Choroid plexus epithelial cell (primary cell): ENCODE measurements at places on chromosomes 3 and 15.

GRCh38 chr3:15636028-15636709, 34.6 kb downstream of the BTD start:
- peak; percentile 94 for DNase-seq

- peak; percentile 75 for DNase-seq
Observed at GRCh38 chr3:106263011-106263410, 394.2 kb upstream of the CBLB start.

DNA sequence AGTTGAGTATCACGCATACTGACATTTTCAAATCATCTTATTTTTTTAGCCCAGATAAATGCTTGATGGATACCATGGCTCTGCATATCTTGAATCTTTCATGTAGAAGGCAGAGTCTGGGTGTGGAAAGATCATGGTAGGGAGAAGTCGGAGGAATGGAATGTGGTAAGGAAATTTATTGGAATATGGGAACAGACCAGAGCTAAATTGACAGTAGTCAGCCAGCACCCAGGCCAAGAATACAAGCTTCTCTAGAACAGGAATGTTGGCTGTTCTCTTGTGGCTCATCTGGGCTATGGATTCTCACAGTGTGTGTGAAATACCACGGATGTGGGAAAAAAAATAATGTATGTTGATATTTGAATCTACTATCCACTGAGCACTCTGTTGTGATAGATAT, 305.7 kb upstream of the COL8A1 start:
- peak; percentile 32 for DNase-seq

GRCh38 chr3:196670339-196670738, 30.8 kb downstream of the NRROS start:
- DNase-seq = no peak

DNA sequence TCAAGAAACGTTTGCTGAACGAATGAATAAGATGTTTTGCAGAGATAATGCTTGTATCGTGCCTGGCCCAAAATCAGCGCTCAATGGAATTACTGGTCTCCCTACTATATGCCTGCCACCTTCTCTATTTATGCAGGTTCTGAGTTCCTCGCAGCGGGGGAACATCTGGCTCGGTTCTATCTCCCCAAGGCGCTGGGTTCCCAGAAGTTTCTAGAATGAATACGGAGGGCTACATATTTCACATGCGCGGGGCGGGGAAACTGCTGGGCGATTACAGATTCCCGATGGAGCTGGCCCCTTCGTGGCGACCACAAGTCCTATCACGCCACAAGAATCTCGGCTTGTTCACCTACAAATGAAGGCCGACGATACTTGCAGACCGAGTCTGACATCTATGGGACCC, 411 bp upstream of the EIF2B5 start:
- peak; percentile 35 for DNase-seq

DNA sequence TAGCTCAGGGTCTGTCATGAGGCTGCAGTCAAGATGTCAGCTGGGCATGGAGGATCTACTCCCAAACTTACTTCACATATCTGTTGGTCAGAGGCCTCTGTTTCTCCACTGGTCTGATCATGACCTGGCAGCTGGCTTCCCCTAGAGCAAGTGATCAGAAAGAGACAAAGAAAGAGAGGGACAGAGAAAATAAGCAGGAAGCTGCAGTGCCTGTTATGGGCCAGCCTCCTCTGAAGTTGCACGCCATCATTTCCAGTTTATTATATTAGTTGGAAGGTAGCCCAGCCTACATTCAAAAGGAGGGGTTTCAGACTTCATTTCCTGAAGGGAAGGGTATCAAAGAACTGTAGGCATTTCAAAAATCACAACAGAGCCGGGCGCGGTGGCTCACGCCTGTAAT, 5.0 kb upstream of the RPP25 start:
- no peak for DNase-seq

- DNase-seq = peak; percentile 80
Observed at GRCh38 chr3:15610082-15610759, 8.7 kb downstream of the BTD start.

GRCh38 chr15:91678003-91678402, 175.5 kb upstream of the SLCO3A1 start:
- DNase-seq = no peak

DNA sequence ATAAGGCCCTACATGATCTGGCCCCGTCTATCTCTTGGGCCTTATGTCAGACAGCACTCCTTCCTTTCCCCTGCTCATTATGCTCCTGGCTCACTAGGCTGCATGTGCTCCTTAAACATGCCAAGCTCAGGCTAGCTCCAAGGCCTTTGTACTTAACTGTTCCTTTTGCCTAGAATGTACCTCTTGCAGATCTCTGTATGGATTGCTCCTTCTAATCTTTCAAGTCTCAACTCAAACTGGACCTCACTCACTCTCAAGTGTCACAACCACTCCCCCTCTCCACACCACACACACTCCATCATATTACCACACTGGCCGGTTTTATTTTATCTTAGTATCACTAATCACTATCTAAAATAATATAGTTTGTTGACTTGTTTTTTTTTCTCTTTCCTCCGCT, 36.4 kb downstream of the ZMAT3 start:
- DNase-seq = no peak

- DNase-seq = no peak
Observed at GRCh38 chr3:24522146-24522579, 27.5 kb upstream of the THRB start.

DNA sequence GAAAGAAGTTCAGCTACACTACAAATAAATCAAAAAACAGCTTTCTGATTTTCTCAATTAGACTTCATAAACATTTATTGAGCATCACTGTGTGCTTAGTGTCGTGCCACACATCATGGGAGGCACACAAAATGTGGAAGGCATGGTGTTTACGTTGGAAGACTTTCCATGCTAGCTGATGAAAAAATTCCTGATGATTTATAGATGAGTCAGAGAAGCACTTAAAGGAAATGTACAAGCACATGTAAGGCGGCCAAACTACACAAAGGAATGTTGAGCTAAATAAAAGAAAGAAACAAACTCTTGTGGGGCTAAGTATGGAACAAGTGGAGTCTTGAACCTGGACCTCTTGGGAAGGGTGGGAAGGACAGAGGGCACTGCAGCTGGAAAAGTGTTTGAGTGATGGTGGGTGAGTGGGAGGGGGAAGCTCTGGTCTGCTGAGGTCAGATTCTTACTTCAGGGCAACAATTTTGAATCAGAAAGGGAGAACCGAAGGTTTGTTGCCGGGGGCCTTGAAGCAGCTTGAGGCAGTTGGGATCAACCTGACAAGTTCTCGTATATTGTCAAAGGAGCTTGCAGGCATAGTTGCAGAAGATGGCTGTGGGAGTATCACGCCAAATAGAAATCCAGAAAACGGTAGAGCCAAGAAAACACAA, 66.9 kb downstream of the FOXB1 start:
- DNase-seq = peak; percentile 76

GRCh38 chr15:100525436-100525835, 3.3 kb downstream of the CERS3 start:
- no peak for DNase-seq

GRCh38 chr3:4320096-4320911, 17.1 kb downstream of the SETMAR start:
- DNase-seq = no peak

DNA sequence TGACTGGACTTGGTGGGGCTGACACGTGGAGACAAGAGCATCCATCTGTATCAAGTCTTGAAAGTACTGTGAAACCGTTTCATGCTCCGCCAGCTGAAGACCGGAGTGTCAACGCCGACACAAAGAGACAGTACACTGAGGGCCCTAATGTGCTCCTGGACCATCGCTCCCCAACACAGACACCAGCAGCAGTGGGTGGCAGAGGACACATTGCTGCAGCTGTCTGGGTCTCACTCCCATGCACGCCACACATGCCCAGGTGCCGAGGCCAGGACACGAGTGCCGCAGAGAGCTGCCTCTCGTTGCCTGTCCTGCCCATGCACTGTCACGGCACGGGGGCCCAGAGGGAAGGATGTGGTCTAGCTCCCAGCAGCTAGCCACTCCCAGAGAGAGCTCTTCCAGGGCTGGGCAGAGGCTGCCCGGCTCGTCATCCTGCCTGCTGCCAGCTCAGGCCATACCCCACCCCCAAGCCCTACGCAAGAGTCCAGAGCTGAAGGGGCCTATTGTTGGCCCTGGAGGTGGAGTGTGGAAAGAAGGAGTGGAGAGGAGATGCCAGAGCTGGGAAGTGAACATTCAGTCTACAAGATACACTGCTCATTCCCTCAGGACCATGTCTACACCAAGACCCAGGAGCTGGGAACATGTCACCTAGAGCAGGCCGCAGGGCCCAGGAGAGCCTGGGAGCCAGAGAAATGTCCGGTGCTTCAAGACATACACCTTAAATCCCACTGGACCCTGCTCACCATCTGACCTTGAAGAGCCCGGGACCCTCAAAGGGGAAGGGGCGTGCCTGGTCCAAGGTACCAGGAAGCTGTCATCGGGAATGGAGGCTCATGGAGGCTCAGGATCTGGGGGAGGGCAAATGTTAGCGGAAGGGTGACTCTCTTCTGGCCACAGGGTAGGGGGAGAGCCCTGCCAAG, 7.7 kb downstream of the TNK2 start:
- DNase-seq = no peak

DNA sequence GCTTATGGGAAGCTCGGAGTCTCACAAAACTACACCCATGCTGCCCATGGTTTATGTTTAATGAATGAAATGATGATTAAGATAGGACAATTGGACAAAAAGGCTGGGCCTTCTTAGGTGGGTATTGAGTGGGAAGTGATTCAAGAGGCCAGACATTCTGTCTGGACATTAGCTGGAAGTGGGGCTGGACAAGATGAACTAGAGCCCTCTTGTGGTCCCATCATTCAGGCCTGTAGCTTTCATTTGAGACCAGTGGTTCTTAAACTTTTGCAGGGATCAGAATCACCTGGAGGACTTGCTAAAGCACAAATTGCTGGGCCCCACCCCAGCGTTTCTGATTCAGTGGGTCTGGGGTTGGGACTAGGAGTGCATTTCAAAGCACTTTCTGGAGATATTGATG, 290.4 kb upstream of the CTDSPL start:
- peak; percentile 8 for DNase-seq

DNA sequence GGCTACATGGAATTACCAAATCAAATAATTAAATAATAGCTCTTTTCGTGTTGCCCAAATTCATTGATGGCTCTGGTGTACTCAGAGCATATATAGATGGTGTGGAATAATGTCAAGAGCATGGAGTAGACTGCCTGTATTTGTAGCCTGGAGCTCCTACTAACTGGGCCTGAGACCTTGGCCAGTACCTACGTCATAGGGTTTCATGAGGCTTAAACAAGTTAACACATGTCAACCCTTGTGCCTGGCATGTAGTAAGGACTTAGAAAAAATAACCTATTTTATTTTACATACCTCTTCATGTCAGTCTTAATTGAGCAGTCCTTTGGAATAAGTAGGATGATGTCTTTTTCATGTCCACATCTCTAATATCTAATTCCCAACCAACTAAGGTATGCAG, 223.7 kb upstream of the DPH6 start:
- DNase-seq = no peak

DNA sequence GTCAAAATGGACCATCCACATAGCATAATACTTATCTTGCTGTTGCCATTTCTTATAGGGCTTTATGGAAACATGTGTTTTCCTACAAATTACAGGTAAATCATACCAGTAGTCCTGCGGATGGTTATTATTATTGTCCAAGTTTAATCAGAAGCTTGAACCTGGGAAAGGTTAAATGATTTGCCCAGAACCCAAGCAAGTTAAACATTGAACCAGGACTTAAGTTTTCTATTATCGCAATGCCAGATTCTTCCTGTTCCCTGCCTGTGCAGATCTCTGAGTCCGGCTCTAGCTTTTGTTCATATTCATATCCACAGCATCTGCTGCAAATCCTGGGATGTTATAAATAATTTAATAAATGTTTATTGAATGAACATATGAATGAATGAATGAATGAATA, 12.5 kb downstream of the LPP start:
- no peak for DNase-seq

GRCh38 chr15:52912172-52912571, 122.0 kb upstream of the ONECUT1 start:
- no peak for DNase-seq
